ENCODE measurements at places on chromosomes 7 and 10.

- no peak for DNase-seq
These were observed 66.8 kb downstream of the TMEM168 start for GRCh38 chr7:112723416-112723815.

- no peak for DNase-seq
These were observed 13.2 kb downstream of the RASGEF1A start for GRCh38 chr10:43253461-43254198.

DNA sequence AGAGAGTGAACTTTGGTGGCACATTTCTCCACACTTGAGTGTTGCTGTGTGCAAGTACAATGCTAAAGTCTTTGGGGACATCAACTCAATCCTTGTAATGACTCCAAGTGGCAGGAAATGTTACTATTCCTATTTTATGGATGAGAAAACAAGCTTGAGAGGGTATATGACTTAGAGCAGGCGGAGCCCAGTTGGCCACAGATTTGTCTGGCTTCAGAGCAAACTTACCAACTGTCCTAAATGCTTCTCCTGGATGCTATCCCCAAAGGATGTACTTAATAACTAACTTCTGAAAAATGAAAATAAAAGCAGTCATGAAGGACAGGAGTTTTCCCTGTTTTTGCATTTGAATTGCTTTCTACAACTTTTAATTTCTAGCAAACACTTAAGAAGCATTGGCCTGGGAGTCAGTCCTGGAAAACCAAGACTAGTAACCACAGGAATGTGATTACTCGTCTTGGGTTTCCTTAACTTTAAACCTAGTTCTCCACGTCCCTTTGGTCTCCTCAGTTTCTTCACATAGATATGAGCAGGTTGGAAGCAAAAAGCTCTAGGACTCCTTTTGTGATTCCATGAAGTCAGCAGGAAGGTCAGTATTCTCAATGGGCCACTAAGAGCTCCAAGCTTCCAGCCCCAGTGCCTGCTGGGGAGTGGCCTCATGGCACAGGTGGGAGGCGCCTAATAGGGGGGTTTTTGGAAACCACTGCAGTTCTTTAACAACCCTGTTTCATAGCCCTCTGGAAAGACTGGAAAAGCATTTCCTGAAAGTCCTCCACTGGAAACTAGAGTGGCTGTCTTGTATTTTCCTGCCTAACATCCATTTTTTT lies 140.8 kb downstream of the GLCCI1 start:
- DNase-seq: no peak

- DNase-seq: no peak
These were observed 5.0 kb upstream of the ATXN7L1 start for GRCh38 chr7:105881439-105881838.

DNA sequence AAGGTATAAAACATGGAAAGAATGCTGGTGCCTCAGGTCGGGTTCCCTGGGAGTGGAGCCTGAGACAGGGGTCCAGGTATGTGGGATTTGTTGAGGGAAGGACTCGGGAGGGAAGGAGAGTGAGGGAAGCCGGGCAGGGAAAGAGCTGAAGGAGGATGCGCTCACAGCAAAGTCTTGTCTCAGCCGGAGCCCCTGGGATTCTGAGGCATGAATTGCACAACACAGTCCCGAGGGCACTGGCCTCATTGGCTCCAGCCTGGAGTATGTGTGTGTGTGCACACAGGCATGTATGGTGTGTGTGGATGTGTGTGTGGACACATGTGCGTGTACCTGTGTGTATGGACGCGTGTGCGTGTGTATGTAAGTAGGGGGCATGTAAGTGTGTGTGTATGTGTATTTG lies 87.4 kb downstream of the WDFY4 start:
- DNase-seq: no peak

DNA sequence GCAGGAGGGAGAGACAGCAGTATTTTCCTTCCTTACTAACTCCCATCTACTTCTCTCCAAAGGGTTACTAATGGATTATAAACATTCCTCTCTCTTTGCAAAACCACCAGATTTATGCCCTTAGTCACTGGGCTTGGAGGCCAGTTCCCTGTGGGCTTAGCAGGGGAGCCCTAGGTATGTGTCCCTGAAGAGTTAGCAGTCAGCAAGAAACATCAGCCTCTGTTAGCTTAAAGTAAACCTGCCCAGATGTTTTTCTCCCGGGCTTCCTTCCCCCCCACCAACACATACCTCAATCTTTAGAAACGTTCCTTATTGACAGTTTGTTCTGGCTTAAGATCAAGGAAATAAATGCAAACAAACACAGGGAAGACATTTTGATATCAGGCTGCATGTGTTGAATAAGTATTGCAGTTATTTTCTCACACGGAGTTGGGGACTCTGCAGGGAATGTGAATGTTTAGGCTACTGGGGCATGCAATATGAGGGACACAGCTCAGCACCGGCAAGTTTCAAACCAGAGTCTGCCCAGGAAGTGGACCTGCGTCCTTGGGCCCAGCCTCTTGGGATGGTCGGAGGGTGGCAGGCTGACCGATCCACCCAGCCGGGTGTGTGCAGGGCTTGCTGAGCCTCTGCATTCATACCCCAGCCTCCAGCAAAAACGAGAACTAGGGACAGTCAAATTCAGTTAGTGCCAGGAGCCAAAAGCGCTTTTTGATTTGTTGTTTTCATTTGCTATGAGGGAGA lies 252.0 kb upstream of the GRB10 start:
- DNase-seq: no peak

DNA sequence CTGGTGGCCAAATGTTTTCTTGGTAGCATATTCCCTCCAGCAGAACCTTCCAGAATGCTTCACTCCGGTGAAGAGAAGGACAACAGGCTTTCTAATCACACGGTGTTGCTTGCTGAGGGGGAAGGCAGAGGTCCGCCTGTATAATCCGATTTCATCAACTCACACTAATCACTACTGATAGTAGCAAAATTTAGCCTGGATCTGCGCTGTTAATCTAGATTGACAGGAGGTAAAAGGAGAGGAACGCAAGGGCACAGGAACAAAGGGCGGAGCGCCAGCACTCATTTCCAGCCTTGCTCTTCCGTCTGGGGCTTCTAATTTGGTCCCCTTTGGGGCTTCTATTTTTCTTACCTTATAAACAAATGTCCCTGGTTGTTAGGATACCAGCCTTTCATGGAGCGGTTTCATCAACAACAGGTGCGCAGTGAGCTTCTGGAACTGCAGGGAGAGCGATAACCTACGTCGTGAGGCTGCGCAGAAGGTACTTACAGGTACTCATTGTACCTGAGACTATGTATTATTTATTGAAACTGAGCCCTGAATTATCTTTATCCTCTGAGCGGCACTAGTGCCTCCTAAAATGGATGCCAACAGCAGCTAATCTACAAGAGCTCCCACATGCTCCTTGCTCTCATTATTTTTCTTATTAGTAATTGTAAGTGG lies 150.6 kb downstream of the CACNB2 start:
- DNase-seq: no peak

Data from CD4-positive, alpha-beta T cell treated with Interleukin-4 for 1 hour (primary cell).